ENCODE measurements at places on chromosomes 11 and 22.
A peak's percentile ranks its signal among the peaks of the same experiment; 100 is the strongest.

GRCh38 chr22:24175160-24175808 lies 6.0 kb upstream of the SUSD2 start:
- peak; percentile 68 for DNase-seq

DNA sequence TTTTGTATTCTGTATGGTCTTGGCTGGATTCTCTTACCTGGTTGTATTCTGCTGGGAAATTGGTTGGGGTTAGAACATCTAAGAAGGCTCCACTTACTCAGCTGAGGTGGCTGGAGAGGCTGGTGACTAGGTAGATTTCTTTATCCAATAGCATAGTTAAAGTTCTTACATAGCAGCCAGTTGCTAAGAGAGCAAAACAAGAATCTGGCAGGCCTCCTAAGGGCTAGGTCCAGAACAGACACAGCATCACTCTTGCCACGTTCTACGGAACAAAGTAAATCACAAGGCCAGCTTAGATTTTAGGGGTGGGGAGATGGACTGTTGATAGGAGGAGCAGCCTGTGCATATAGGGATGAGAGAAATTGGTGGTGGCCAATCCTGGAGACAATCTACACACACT lies 141.3 kb upstream of the CCDC90B start:
- no peak for DNase-seq

GRCh38 chr22:38320605-38321402 lies 3.6 kb upstream of the CSNK1E start:
- no peak for DNase-seq

- DNase-seq = no peak
Observed at GRCh38 chr11:121566279-121567168, 113.8 kb upstream of the SORL1-AS1 start.

GRCh38 chr22:40432157-40432556 lies 61.8 kb downstream of the SGSM3 start:
- DNase-seq = no peak

DNA sequence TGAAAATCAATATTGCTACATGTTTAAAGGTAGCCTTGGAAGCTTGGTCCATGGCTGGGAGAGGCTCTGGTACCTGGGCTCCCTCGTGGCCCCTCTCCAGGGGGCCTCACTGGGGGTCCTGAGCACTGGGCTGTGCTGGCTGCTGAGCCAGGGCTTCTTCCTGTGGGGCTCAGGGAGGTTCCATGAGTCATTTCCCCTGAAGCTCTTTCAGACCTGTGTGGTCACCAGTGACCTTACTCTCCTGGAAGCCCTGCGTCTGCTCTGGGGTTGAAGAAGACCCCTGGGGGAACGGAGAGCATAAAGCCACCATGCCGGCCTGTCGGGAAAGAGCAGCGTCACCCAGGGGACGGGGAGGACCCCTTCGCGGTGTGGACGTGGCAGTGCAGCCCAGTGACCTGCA lies 389.0 kb downstream of the TBC1D22A start:
- no peak for DNase-seq

- DNase-seq = no peak
Observed at GRCh38 chr11:1547467-1548098, 24.5 kb downstream of the DUSP8 start.

DNA sequence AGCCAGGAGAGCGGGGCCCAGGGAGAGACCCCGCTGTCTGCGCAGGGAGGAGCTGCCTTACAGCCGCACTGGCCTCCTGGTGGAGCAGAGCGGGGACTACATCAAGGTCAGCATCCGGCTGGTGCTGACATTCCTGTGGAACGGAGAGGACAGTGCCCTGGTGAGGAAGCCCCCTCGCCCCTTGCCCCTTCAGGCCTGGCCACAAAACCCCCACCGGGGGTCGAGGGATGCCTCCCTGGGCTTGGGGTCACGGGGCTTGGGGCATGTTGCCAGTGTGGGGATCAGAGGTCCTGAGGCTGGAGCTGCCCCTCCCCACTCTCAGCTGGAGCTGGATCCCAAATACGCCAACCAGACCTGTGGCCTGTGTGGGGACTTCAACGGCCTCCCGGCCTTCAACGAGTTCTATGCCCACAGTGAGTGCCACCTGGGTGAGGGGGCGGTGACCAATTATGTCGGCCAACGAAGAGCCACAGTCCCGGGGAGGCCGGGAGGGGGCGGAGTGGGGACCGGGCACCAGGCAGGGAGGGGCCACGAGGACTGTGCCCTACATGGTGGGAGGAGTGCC lies 4.2 kb downstream of the MUC5B start:
- DNase-seq = no peak

DNA sequence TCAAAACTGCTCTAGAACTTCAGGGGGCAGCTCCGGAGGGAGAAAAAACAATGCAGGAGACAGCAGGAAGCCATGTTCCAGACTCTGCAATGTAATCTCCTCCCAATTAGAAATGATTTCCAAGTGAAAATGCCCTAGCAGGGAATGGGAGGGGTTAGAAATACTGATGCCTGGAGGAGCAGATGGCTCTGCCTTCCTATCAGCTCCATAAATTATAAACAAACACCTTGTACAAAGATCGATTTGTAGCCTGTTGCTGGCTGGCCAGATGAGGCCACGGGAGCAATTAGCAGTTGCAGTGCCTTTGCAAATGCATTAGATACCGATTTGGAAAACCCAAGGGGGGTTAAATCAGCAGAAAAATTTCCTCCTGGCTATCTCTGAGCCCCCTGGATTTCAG lies 46.6 kb upstream of the CHRM4 start:
- no peak for DNase-seq

DNA sequence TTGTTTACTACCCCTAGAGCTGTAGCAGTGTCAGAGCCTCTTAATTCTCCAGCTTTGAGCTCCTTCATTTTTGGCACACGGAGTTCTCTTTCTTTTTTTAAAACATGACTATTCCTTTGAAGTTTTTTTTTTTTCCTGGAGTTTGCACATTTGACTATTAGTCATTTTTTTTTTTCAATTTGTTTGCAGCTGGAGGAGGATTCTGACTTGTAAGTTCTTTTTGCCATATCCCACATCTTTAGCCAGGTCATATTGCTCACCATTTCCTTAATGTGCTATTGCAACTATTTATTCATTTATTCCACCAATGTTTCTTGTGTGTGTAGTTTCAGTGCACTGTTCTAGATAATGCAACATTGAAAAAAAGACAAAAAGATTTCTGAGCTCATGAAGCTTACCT lies 166.3 kb upstream of the ARHGAP20 start:
- DNase-seq = no peak

DNA sequence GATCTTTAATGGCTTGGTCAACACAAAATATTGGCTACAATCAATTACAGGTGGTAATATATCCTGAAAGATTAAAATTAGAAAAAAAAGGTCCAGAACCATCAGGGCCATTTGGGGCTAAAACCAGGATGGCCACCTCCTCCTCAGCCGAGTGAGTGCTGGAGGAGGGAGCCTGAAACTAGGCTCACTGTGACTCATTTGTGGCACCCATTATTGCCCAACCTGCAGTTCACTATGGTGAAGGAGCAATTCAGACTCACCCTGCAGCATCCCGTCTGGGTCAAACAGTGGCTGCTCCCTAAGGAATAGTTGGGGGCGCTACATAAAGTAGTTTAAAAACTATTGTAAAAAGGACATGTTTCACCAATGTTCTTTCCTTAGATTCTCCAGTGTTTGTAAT lies 60.7 kb downstream of the GLYATL1 start:
- DNase-seq = peak; percentile 19

DNA sequence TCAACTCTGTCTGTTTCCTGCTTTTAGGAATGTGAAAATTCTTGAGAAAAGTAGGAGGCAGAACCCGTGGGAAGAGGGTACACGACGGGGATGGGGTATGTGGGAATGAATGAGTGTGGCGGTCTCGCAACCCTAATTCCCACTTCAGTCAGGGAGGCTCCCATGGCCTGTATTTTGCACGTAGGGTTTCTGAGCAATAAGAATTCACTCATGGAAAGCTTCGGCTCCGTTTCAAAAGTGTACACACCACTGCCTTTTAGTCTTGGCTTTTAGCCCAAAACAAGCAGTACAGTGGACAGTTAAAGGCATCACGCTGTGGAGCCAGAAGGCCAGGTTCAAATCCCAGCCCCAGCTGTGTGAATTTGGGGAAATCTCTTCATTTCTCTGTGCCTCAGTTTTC lies 116.7 kb downstream of the MN1 start:
- DNase-seq = no peak

- no peak for DNase-seq
Observed at GRCh38 chr11:129425214-129425613, 49.6 kb downstream of the BARX2 start.

DNA sequence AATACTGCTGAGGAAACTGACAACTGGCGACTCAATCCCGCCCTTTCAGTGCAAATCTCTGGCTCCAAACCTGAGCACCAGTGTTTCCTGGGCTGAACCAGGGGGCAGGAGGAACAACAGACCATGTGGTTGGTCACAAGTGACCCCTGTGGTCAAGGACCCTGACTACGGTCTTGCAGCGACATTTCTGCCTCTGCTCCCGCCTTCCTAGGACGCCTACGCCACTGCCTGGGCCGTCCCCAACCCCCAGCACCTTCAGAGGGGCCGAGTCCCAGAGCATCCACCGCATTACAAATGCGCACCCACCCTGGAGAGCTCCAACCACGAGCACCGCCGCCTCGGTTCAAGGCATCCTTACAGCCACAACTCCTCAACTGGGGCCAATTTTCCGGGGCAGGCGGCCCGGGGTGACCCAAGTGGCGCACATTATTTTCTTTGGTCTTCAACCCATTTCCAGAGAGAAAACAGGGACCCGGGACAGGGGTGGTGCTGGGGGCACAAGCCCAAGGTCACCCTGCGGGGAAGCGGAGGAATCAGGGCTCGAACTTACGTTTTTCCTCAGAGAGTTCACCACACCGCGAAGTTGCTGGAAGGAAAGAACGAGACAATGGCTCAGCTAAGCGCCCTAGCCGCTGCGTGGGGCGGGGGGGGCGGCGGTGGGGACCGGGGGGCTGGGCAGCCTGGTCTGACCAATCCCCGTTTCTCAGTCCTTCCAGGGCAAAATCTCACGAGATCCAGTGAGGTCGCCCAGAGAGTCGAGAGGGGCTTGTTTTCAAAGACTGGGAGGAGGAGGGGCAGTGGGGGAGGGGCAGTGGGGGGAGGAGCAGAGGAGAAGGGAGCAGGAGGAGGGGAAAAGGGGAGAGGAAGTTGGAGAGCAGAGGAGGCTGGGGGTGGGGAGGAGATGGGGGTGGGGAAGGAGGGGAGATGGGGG lies 1.8 kb downstream of the PRAME start:
- DNase-seq = no peak

- DNase-seq = no peak
Observed at GRCh38 chr11:104614961-104615360, 283.3 kb downstream of the CASP12 start.

- DNase-seq = no peak
Observed at GRCh38 chr22:31049815-31050420, 31.2 kb upstream of the SMTN start.

DNA sequence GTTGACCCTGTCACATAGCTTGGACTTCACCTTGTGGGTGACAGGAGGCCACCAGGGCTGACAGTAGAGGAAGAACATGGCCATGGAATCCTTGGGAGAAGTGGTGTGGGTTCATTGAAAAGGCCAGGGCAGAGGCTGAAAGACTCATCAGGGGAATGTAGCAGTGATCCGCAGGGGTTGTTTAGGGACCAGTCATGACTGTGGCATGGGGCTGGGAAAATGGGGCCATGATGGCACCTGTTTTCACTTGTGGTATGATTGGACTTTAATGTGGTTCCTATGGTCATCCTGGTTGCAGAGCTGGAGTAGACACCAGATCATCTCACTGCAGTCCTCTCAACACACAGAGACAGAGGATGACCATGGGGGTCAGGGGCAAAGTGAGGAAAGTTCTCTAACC lies 66.7 kb upstream of the MYEOV start:
- DNase-seq = no peak

DNA sequence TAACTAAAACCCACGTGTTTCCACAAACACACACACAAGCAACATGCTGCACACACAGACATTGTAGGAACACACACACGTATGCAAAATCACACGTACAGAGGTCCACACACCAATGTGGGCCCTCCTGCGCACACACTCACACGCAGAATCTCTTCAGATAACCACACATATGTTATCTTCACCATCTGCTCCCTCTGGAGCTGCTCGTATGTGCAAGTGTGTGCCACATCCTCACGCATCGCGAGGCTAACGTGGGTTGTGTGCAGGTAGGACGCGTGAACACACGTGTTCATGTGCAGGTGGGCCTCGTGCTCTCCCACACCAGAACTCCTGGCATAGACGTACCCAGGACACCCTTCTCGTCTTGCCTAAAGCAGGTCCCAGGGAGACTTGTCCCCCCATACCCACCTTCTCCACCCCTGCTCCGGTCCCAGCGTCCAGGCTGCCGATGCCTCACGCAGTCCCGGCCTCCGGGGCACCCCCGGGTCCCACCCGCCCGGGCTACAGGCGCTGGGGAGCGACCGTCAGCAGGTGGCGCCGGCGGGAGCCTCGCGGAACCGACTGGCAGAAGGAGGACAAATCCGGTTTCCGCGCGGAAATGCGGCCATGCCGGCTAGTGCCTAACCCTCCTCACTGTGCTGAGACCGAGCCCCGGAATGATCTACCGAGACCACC lies 10.3 kb upstream of the IGSF9B start:
- DNase-seq = peak; percentile 54

DNA sequence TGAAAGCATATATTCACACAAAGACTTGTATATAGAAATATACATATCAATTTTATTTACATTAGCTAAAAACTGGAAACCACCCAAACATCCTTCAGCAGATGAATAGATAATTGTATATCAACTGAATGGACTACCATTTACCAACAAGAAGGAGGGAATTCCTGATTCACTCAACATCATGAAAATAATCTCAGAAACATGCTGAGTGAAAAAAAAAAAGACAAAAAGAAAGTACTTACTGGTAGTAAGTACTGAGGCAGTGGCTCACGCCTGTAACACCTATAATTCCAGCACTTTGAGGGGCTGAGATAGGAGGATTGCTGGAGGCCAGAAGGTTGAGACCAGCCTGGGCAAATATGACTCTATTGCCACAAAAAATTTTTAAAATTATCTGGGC lies 7.4 kb upstream of the IPO7 start:
- DNase-seq = no peak

DNA sequence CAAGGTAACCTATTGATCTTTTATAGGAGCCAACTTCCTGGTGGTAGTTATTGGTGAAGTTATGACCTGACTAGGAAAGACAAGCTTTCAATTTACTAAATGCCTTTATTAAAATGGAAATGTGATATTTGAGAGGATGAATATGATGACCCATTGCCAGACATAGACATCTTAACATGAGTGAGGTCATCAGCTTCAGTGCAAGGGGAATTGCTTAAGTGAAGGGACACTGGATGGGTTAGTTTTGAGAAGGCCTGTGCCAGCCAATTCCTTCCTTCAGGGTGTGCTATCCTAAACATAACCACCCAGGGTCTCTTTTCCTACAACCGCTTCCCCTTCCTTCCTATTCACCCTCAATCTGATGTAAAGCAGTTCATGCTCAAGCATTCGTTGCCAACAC lies 21.5 kb downstream of the NAV2 start:
- DNase-seq = no peak

DNA sequence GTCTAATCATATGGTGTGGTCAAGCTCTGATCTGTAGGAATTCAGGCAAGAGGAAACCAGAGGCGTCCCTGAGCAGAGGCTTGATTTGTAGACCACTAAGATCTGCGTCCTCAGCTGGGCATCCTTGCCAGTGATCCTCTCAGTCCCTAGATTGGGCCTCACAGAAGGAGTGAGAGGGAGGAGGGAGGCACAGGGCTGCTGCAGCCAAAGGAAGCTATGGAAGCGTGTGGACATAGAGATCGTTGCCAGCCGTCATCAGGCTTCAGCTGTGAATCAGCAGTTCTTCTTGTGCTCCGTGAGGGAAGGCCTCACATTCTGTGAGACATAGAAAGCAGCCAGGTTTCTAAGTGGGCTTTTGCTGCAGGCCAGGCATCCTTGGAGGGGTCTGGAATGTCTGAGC lies 254.6 kb upstream of the KIRREL3 start:
- no peak for DNase-seq
